ENCODE measurements at places on chromosomes 12 and 14.

GRCh38 chr12:1384910-1385309 is 209.5 kb downstream of the FBXL14 start:
- DNase-seq: no peak

DNA sequence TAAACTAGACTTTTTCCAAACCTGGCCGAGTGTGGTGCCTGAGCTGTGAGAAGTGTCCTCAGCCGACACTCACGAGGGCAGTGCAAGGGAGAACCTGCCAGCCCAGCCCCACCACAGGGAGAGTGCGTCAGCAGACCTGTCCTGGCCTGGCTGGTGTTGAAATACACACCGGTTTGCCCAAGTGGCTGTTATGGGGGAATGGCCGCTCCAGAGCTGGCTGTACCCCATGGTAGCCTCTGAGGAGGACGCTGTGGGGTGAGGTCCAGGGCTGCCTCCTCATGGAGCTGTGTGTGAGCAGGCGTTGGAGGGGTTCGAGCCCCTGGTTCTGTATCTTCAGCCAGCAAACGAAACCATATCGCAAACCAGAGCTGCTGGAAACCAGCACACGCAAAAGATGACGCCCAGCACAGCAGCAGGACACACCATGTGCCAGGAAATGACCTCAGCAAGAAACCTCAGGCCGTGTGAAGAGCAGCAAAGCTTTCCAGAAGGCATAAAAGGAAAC is 9.4 kb downstream of the ANKRD9 start:
- no peak for DNase-seq

GRCh38 chr12:116053479-116054200 is 223.9 kb downstream of the MED13L start:
- no peak for DNase-seq

- DNase-seq: no peak
These were observed 49.8 kb downstream of the RIN3 start for GRCh38 chr14:92563359-92563758.

DNA sequence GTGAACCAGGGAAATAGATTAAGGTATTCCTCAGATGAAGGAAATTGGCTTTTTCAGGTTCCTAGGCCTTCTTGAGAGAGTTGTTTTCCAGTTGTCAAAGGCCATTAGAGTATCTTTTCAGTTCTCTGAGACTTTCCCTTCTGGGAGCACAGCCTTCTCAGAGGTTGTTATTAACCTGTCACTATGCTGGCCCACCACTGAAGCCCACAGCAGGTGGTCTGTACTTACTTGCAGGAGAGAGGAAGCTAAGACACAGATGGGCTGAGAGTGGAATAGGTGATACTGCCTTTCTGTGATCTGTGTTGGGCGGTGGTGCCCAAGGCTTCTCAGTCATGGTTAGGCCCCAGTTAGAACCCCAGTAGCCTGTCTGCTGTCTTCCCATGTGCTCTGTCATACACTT is 22.8 kb upstream of the GALNT16 start:
- DNase-seq: no peak

DNA sequence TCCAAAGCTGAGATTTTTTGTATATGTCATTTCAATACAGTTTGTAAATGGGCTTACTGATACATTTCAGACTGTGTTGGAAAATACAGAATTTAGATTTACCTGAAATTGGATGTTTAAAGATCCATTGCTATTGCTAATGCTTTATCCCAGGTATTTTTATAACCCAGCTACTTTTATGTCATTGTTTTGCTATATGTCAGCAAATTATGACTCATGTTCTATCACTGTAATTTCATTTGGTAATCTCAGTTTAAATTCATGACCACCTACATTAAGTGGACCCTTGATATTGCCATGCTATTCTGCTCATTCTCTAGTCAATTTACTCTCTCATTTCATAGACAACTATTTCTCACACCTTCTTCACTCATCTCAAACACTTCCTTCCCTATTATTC is 281.2 kb downstream of the IPO8 start:
- DNase-seq: no peak

- no peak for DNase-seq
These were observed 2.7 kb upstream of the SCARB1 start for GRCh38 chr12:124866195-124866882.

- DNase-seq: no peak
These were observed 558 bp downstream of the TEX22 start for GRCh38 chr14:105398726-105399465.

GRCh38 chr12:123335490-123335889 is 29.2 kb downstream of the SBNO1 start:
- DNase-seq: no peak

GRCh38 chr12:4275016-4275869 is 1.7 kb downstream of the CCND2 start:
- no peak for DNase-seq

DNA sequence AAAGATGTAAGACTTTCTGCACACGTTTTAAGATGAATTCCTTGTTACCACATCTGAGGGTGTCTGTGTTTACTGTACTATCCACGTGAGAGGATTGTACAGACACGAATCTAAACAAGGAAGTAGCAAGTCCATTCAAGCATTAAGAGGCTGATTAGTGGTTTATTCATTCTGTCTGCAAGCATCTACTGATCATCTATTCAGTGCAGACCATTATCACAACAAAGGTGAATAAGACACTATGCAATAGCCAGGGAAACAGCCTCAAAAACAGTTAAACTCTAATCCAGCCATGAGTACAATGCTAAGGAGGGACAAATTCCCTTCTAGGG is 111.6 kb upstream of the PZP start:
- no peak for DNase-seq

- DNase-seq: no peak
These were observed 4.6 kb downstream of the GOLGA3 start for GRCh38 chr12:132824053-132824452.

DNA sequence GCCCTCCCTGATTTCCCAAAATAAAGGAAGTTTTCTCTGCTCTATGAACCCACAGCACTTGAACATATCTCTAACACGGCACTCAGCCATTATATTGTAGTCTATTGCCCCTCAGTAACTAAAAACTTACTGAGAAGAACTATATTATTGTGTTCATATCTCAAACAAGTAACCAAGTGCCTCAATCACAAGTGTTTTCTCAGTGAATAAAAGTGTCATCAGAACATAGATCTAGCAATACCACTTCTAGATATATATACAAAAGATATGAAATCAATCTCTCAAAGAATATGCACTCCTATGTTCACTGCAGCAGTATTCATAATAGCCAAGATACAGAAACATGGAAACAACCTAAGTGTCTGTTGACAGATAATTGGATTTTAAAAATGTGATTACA is 138.1 kb downstream of the NELL2 start:
- no peak for DNase-seq

- DNase-seq: no peak
These were observed 17.0 kb downstream of the WDR89 start for GRCh38 chr14:63624701-63625100.

- no peak for DNase-seq
These were observed 85.4 kb upstream of the RTL1 start for GRCh38 chr14:100988956-100989355.
